ENCODE measurements at places on chromosomes 5 and 9.

GRCh38 chr5:87899208-87899661, 369.4 kb downstream of the TMEM161B start:
- peak; percentile 36 for DNase-seq

DNA sequence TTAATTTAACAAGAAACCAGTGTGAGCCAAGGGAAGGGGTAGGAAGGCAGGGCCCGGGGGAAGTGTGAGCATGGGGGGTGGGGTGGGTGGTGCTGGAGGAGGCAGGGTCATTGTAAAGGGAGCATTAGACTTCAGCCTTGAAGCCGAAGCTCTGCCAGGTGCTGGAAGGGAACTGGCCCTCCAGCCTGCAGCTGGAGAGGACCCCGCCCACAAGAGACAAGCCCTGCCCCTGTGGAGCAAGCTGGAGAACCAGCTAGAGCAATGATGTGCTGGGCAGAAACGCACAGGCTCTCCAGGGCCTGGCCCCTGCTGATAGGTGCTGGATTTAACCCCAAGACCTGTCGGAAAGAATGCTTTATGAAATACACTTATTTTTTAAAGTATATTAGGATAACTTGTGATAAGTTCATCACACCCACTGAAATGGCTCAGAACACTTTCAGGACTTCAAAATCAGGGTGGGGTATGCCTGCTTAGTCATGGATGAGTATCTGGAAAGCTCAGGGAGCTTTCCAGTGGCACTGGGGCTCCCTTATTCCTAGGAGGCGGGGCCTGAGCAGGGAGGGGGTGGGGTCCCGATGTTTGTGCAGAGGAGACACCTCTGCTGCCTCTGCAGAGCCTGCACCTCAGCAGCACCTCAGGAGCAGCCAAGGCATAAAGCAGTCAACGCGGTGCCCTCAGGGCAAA, 27.1 kb downstream of the UBE2QL1 start:
- no peak for DNase-seq

GRCh38 chr9:8569823-8570222, 770.2 kb upstream of the DMAC1 start:
- no peak for DNase-seq

GRCh38 chr5:1698589-1699316, 100.9 kb downstream of the MRPL36 start:
- no peak for DNase-seq

DNA sequence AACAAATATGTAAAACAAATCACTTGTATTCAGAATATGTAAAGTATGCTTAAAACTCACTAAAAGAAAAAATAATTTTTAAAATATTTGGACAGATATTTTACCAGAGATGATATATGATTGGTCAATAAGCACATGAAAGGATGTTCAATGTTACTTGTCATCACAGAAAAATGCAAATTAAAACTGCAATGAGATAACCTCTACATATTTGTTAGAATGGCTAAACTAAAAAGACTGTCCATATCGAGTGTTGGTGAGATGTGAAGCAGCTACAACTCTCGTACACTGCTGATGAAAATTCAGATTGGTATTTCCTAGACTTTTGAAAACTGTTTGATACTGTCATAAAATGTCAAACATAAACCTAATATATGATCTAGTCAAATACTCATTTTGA, 685.1 kb downstream of the DTWD2 start:
- no peak for DNase-seq

- DNase-seq: no peak
These were observed 61.8 kb downstream of the ELL2 start for GRCh38 chr5:95899829-95900228.

- DNase-seq: no peak
These were observed 139.4 kb downstream of the ATG10 start for GRCh38 chr5:82111191-82111590.

GRCh38 chr5:103389357-103389756, 130.8 kb downstream of the MACIR start:
- DNase-seq: no peak

DNA sequence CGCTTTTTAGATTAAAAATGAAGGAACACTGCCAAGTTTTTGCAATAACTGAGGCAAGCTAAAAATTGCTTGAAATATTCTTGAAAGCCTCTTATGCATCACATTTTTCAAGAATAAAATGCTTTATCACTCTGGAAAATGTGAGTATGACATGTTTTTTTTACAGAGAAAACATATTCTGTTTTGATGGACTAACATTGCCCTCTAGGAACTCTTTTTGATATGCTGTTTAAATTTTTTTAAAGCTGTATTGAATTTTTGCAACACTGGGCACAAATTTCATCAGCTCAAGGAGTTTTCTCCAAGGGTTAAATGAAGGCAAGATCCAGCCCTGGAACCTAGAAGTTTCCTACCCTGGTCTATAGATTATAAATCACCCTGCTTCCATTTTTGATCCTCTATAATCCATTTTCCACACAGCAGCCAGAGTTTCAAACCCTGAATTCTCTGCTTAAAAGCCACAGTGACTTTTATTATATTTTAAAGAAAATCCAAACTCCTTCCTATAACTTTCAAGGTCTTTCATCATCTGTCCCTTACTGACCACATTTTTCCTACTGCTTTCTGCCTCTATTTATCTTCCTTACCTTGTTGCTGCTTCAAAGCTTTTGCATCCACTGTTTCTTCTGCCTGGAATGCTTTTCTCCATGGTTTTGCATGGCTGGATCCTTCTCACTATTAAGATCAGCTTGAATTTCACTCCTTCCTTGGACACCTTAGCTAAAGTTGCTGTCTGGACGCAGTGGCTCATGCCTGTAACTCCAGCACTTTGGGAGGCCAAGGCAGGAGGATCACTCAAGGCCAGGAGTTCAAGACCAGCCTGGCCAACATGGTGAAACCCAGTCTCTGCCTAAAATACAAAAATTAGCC, 60.9 kb downstream of the IL31RA start:
- DNase-seq: peak; percentile 63

DNA sequence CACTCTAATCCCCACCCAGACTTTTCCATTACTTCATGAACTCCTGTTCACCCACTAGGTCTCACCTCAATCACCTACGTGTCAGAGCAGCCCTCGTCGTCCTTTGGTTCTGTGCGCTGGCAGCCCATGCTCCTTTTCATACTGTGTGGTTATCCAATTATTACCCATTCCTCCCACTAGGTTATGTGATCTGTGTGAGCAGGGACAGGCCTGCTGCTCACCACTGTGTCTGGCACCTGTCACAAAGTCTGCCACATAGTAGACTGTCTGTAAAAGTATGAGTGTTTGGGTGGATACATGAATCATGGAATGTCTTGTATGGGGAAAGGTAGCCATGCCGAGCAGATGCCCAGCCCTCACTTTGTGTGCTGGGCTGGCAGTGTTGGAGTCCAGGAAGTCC, 12.1 kb upstream of the SMAD5 start:
- DNase-seq: no peak

DNA sequence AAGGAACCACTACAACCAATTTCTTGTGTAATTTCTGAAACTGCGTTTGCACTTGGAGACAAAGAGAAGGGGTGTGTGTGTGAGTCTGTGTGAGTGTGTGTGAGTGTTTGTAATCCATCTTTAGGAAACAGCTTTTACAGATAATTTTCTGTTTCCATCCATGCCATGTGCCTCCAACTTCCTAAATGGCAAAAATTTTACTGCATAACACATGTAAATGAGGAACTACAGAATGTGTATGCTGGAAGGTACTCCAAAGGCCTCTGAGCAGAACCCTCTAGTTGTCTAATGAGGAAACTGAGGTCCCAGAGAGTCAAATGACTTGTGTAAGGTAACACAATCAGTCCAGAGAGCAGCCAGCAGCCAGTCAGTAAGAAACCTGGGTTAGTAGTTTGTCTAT, 20.8 kb downstream of the MAMDC2 start:
- no peak for DNase-seq

- no peak for DNase-seq
These were observed 29.3 kb downstream of the B4GALT1 start for GRCh38 chr9:33137781-33138264.

GRCh38 chr9:75891771-75892215, 1.3 kb downstream of the PCSK5 start:
- DNase-seq: no peak

DNA sequence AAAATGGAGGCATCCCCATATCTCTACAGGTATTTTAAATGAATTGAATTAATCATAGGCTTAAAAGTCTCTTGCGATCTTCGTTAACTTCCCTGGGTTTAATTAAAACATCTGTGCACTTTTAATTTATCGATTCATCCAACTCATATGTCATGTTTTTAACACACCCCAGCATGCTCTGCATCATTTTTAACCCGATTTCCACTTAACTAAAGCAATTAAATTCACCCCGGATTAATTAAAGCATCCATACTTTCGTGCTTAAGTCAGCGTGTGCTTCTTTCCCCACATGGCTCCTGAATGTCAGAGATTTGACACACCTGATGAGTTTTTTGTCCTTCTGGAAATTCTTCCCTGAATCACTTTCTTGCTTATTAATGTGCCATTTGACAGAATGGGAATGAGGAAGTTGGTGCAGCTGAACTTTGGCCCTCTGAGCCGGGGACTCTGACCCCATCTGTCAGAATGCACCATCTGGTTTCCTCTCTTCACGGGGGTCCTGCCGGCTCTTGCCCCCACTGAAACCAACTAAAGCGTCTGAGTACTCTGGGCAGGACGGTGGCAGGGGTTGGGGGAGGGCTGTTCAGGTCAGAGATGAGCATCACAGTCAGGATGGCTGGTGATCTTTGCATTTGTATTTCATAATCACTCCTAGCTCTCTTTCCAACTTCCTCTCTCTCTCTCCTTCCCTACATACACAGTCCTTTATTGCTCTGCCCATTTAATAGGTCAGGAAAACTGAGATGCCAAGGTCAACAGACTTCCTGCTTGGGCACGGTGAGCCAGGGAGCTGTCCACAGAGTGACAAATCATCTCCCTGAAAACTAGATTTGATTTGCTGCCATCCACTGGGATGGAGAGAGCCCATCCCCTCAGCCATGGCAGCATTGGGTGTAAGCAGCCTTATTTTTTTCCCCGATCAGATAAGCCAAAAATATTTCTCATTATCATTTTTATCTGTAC, 180.3 kb upstream of the WWC1 start:
- DNase-seq: no peak

- no peak for DNase-seq
These were observed 206.6 kb downstream of the SPOCK1 start for GRCh38 chr5:137292461-137293027.
